ENCODE measurements at places on chromosomes 6 and 20.

DNA sequence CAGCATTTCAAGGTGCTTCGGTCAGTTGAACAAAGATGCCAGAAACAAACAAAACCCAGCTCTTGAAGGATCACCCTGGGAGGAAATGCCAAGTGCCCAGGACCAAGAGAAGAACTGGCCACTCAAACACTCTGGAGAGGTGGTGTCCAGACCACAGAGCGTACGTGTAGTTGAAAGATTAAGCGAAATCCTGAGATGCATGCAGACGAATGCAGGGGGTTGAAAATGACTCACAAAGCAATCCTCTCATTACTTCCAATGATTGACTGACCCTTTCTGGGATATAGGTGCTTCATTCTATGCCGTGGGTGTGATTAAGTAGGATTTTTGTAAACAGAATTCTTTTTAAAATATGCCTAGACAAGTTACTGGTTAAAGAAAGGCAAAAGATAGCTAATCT is 71.5 kb upstream of the ATXN1 start:
- no peak for DNase-seq

DNA sequence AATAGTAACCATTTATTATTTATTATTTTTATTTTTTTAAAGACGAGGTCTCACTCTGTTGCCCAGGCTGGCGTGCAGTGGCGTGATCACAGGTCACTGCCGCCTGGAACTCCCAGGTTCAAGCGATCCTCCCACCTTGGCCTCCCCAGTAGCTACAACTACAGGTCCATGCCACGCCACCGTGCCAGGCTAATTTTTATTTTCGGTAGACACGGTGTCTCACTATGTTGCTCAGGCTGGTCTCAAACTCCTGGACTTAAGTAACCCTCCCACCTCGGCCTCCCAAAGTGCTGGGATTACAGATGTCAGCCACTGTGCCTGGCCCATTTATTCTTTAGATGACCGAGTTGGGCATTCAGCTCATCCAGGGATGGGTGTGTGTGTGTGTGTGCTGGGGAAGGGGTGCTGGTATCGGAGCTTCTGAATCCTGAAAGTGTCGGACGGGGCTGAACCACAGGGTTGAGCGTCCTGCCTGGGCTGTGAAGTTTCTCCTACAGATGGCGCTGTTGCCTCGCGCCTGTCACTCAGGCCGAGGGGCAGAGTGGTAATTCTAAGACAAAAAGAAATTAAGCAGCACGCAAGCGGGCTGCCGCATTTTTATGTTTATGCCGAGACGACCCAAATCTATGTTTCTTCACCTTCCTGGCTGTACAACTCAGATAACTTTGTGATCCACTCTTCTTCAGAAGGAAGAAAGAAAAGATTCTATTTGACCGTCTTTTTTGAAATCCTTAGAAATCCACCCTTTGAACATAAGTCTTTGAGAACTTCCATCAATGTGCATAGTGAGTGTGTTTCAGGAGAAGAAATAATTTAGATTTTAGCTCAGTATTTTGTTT is 252.8 kb downstream of the CDH26 start:
- peak; percentile 69 for DNase-seq

DNA sequence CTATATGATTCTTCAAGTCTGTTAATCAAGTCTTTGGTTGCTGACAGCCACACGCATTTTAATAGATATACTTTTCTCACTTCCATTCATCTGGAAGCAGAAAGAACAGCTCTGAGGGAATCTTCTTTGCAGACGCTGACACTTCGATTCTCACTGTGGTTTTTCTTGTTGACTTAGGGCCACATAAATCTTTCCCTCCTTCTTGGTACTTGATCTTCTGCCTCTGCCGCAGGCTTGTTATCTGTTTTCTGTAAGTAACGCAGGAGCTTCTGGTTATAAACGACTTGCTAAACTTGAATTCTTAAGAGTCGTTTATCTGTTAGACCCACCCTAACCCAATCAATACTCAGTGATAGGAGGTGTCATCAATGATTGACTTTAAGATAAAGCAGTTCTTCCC is 268.8 kb upstream of the SULF2 start:
- DNase-seq: no peak

GRCh38 chr6:143064271-143064670 is 3.6 kb downstream of the AIG1 start:
- DNase-seq: no peak

- peak; percentile 59 for DNase-seq
Measured at GRCh38 chr6:44630125-44631028, 242.9 kb downstream of the CDC5L start.

DNA sequence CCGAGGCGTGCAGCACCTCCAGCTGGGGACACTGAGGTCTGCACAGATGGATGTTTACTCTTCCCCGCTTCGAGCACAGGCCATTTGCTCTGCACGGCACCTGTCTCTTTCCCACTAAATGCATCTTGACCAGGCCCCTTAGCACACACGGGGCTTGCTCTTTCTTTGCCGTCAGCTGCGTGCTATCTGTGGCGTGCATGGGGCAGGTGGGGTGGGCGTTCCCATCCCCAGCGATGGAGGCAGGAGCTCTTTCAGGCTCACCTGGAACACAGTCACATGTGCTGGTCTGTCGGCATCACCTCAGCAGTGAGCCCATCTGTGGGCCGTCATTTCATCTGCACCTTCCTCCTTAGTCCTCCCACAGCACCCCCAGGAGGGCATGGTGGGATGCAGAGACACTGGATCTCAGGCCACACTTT is 35.1 kb downstream of the RBM38 start:
- no peak for DNase-seq

DNA sequence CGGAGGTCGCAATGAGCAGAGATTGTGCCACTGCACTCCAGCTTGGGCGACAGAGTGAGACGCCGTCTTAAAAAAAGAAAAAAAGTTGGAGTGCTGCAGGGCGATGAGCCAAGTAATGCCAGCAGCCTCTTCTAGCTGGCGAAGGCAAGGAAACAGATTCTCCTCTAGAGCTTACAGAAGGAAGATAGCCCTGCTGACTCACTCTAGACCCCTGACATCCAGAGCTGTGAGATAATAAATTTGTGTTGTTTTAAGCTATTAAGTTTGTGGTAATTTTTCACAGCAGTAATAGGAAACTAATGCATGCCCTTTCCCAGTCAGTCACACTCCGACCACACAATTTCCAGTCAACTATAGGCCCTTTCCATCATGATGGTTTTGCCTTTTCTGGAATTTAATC is 16.4 kb downstream of the PRSS16 start:
- no peak for DNase-seq

DNA sequence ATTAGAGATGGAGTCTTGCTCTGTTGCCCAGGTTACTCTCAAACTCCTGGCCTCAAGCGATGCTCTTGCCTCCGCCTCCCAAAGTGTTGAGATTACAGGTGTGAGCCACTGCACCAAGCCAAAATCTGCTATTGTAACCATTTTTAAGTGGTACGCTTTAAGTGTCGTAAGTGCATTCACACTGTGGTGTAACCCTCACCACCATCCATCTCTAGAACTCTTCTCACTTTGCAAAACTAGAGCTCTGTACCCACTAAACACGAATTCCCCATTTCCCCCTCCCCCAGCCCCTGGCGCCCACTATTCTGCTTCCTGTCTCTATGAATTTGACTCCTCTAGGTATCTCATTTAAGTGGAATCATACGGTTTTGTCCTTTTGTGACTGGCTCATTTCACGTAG is 2.8 kb upstream of the FAM83C start:
- DNase-seq: no peak

DNA sequence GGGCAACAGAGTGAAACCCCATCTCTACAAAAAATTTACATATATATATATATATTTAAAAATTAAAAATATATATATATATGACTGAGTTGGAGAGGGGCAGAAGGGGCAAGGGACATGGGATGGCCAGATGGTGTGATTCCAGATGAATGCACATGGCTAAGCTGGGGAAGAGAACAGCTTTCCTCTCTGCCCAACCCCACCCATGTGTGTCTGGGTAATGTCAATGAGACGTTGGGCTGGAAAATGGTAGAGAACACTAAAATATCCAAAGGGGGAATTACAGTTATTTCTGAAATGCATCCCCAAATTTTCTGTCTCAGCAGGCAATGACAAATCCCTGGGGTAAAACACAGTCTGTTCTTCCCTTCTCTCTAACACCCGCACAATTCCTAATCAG is 31.2 kb upstream of the CCND3 start:
- DNase-seq: peak; percentile 16

GRCh38 chr6:148441454-148441911 is 98.8 kb downstream of the SASH1 start:
- DNase-seq: no peak

- peak; percentile 52 for DNase-seq
Measured at GRCh38 chr6:158002951-158003853, 21.5 kb downstream of the SYNJ2 start.

DNA sequence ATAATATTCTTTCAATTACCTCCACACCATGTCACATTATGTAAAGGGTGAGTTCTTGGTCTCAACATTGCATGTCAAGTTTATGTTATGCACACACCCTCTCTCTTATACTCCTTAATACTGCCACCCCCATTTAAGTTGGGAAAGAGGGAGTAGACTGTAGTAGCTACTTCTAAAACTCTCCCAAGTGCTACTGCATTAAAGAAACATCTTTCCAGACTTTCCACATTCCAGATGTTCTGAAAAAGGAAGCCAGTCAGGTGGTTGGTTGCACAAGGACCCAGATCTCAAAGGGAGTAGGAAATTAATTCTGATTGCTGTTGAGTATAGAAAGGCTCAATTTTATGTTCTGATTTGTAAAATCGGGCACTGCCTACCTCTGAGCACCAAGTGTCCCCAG is 419.5 kb downstream of the CD83 start:
- no peak for DNase-seq

GRCh38 chr6:84119277-84119676 is 85.7 kb downstream of the MRAP2 start:
- DNase-seq: no peak

- no peak for DNase-seq
Measured at GRCh38 chr20:48619126-48620101, 208.4 kb downstream of the PREX1 start.

GRCh38 chr20:58787211-58788005 is 63.3 kb downstream of the GNAS-AS1 start:
- no peak for DNase-seq

DNA sequence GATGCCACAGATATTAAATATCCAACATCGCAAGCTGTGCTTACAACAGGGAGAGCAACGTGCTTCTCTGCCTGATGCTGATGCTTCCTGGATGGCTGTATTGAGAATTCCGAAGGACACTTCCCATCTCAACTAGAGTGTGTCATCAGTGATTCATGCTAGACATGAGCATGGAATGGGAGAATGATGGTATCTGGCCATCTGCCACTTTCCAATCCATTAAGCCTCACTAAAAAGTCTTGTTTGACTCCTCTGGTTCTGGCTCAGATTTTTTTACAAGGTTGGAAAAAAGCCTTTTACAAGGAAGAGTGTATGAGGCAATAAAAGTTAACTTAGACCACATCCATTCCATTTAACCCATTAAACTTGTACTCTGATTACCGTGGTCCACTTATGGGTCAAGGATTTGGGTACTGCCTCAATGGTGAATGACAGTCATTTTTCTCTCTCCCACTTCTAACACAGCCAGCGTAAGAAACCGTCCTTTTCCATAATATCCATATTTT is 265.3 kb downstream of the UST start:
- no peak for DNase-seq

- no peak for DNase-seq
Measured at GRCh38 chr20:51871943-51872342, 69.6 kb upstream of the SALL4 start.

DNA sequence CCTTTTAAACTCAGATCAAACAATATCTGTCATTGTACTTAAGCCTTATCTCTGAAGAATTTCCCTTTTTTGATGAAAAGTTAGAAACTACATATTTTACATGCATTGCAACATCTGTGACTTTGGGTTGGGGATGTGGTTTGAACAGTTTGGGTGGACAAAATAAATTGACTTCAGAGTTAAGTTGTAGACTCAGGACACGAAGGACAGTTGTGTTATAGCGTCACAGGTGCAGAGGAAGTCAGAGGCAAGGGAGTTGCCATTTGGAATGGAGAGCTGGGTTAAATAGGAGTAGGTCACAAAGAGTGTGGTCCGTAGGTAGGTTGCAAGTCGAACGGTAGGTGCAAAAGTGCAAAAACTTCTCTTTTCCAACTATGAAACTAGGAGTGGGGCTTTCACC is 46.0 kb downstream of the ZFAND3 start:
- DNase-seq: no peak

- DNase-seq: no peak
Measured at GRCh38 chr20:17810062-17810631, 110.4 kb downstream of the BANF2 start.

DNA sequence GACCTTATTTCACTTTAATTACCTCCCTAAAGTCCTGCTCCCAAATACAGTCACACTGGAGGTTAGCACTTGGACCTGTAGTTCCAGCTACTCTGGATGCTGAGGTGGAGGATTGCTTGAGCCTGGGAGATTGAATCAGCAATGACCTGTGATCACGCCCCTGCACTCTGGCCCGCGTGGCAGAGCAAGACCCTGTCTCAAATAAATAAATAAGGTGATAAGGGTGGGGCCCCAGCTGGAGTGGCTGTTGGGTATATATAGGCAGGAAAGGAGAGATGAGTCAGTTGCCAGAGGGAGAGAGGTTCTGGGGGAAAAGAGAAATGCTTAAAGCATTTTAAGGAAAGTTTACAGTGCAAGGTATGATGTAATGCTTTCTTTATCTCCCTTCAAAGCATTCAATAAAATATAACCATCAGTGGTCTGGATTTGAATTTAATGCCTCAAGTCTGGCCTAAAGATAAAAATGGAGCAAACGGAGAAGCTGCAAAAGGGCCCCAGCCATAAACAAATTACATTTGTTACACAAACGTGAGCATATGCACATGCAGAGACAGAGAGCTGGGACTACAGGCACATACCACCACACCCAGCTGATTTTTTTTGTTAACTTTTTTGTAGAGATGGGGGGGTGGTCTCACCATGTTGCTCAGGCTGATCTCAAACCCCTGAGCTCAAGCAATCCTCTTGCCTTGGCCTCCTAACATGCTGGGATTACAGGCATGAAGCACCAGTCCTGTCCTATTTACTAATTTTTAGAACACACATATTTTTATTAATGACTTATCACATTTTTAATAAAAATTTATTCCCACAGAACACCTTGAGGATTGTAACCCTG is 6.1 kb upstream of the PM20D2 start:
- no peak for DNase-seq

DNA sequence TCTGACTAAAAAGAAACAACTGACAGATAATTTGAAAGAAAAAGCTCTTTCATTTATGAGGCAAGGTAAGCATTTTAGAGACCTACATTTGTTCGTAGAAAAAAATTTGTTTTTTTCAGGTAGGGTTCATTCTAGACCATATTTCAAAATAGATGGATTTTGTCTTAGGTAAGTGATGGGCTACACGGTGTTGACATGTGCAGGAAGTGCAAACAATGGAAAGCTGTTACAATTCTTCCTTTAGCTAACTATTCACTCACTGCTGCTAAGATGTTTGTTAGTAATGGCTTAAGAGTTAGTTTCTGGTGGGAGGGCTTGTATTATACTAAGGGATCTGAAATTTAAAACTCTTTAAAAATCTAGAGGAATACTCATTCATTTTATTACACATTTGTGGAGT is 96.7 kb downstream of the CD109 start:
- no peak for DNase-seq

DNA sequence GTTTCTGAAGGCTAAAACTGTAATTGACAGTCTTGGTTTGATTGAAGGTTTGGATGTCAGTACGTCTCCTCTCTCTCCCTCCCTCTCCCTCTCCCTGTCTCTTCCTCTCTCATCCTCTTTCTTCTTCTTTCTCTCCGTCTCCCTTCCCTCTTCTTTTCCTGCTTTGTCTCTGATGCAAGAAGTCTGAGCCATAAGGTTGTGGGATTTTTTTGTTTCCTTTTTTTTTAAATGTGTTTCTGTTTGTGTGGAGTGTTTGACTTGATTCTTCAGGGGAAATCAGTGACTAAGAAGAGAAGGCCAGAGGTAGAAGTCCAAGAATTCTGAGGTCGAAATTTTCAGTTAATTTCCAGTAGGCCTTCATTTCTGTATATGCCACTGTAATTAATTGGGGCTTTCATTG is 111.9 kb downstream of the FOXO3 start:
- DNase-seq: no peak

All from activated T-cell treated with anti-CD3 and anti-CD28 coated beads, Interleukin-2, amount 50 U/mL, for 24 hours (primary cell).